ENCODE measurements at places on chromosomes 1 and 21.

GRCh38 chr1:36285443-36286101 is 20.6 kb upstream of the SH3D21 start:
- no peak for DNase-seq

DNA sequence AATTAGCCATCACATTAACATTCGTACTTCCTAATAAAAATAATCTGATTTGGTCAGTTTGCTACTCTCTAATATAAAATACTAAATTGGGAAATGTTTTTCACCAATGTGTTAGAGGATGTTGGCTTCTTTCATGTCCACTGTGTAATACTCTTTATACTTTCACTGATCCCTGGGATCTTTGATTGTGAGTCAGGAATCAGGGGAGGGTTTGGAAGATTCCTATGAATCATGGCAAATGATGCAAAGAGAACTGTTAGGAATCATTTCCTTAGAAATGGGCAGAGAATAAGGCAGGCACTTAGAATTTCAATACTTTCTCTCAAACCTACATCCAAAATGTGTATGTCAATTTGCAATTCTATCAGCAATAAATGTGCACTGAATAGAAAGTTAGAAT is 31.0 kb downstream of the KRTAP24-1 start:
- DNase-seq: no peak

DNA sequence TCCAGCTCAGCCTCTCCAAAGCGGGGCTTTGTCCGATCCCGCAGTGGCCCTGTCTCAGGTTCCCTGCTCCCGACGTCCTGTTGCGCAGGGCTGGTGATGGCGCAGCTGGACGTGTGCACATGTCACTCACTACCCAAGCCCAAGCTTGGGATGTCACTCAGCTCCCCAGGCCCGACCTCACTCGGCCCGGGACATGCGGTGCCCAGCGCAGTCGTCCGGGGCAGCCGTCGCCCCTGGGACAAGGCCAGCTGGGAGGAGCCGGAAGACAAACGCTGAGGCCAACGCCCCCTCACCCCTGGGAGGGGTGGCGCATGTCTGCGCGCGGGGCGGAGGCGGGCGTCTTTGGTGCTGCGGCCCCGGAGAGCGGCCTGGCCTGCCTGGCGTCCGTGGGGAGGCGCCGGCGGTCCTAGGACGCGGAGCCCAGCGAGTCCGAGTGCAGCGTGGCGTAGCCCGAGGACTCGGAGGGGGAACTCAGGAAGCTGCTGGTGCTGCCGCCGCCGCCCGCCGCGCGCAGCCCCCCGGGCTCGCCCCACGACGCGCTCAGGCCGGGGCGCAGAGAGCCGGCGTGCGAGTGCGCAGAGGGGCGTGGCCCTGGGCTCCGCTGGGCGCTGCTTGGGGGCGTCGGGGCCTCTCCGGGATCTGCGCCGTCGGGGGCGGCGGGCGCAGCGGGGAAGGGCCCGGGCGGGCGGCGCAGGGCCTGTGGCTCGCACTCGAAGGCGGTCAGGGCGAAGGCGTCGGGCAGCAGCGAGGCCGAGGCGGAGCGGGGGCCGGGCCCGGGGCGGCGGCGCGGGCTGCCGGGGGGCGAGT is 5.2 kb downstream of the HES3 start:
- DNase-seq: no peak

DNA sequence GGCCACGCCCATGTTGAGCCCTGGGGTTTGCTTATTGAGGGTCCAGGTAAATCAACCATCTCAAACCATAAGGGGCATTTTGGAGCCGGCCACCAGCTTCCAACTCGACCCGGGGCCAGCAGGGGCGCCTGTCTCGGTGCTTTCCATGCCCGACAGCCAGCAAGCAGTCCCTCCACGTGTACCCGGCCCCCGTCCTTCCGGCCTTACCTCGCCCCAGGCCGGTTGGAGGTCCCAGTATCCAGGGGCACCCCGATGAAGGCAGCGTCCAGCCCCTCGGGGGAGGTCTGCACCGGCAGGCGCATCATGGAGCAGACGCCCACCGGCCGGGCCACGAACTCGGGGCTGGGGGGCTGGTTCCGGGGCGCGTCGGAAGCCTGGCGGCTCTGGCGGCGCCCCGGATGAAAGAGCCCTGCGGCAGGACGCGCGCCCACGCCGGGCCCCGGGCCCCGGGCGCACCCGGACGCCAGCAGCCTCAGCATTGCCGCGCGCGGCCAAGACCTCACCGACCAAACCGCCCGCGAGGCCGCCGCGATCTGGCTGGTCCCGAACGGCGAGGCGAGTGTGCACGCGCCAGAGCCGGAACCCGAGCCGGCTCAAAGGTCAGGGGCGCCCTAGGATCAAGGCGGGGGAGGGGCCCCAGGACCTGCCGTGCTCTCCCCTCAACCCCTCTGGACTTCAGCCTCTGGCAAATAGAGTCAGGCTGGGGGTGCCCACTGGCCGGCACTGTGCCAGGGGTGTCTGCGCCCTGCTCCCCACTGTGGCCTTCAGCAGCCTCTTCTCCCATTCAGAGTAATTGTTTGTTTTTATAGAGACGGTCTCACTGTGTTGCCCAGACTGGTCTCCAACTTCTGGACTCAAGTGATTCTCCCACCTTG is at the start of gene AGMAT:
Gene AGMAT (minus strand): TSS at position 563 of the 875 bp plus-strand sequence. CDS start 84 bp downstream, at position 479.
- no peak for DNase-seq

DNA sequence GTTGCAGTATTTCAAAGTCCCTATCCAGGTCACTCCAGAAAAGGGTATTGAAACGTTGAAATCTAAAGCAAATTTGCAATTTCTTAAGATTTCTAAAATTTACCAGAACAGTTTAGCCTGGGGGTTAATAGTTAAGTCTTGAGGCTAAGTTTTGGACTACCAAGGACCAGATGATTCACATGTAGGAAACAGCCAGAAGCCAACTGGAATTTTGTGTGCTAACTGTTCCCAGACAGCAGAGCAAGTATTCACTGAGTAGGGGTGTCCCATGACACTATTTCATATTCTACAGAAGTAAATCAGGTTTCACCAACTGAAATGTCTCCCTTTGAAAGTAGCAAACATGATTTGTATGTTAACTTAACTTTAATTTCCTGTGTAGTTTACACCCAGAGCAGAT is 11.5 kb upstream of the C1orf105 start:
- DNase-seq: no peak

DNA sequence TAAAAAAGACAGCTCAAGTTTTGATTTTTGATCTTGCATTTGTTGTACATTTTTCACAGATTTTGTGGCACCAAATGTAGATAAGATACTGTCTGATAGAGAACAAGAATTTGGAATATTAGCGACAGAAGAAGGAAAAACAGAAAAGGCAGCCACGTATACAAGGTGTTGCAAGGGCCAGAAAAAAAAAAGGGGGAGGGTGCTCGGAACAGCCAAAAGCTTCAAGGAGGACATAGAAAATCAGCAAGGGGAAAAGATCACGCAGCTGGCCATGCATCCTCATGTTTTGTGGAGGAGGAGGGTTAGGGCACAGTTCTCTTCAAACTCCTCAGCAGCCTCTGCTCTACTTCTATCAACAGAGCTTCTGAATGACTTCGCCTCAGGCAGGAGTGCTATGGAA is 80.7 kb upstream of the MROH9 start:
- DNase-seq: no peak

- no peak for DNase-seq
Observed at GRCh38 chr1:82845866-82846265, 1045.1 kb downstream of the ADGRL2 start.

- DNase-seq: no peak
Observed at GRCh38 chr1:33818071-33818470, 45.8 kb upstream of the HMGB4 start.
